ENCODE measurements at places on chromosomes 11 and 22.

DNA sequence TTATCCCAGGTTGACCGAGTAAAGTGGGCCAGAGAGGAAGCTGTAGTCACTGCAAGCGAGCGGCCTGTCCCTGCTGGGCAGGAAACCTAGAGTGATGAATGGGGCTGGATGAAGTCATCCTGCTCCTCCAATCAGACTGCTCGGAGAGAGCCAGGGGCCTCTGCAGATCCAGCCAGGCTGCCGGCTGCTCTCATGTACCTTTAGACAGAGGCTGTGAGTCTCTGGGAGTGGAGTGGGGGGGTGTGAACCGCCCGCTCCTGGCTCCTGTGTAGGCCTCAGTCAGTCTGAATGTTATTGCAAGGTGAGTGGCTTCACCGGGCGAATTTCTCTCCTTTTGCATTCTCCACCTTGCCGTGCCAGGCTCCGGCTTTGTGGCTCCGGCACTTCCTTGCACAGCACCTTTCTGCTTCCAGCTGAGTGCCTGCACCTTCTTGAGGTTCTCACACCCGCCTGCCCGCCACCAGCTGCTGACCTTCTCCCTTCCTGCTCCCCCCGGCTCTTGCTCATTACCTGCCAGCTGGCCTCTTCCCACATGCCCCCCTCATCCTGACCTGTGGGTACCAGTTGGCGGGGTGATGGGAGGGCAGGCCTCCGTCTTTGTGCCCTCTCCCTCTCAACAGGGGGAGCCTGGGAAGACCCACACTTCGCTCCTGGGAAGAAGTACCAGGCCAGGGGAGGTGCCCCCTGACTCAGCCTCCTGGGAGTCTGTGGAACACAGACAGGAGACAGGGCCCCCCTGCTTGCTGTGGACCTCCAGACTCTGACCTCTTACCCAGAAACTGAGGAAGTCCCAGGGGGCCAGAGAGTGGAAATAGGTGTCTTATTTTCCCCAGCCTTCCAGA is 79.9 kb downstream of the GRAMD1B start:
- DNase-seq = peak; percentile 32

GRCh38 chr11:112627588-112628045 is 333.6 kb upstream of the NCAM1 start:
- no peak for DNase-seq

DNA sequence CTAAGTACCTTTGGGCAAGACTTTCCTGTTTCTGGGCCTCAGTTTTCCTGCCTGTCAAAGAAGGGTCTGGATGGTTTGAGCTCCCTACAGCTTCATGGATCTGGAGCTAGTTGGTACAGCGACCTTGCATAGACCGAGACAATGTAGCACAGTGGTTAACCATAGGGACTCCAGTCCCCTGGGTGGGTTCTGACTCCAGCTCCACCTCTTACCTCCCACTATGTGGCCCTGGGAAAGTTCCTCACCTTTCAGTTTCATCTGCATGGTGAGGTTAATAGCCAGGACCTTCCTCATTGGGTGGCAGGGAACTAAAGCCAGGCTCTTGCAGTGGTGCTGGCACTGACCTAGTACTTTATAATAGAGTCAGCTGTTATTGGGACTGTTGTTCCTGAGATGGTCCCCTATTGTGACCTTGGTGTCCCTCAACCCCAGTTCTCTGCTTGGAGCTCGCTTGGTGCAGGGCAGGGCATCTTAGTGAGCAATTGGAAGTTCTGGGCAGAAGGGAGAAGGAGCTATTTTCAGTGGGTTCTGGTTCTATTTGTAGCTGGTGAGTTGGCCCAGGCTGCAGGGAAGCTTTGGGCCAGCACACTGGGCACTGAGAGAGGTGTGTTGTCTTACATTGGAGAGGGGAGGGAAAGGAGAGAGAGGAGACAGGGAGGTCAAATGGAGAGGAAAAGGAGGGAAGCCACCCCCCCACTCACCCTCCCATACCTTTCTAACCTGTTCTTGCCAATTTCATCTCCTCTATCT is 10.7 kb upstream of the MTMR3 start:
- no peak for DNase-seq

DNA sequence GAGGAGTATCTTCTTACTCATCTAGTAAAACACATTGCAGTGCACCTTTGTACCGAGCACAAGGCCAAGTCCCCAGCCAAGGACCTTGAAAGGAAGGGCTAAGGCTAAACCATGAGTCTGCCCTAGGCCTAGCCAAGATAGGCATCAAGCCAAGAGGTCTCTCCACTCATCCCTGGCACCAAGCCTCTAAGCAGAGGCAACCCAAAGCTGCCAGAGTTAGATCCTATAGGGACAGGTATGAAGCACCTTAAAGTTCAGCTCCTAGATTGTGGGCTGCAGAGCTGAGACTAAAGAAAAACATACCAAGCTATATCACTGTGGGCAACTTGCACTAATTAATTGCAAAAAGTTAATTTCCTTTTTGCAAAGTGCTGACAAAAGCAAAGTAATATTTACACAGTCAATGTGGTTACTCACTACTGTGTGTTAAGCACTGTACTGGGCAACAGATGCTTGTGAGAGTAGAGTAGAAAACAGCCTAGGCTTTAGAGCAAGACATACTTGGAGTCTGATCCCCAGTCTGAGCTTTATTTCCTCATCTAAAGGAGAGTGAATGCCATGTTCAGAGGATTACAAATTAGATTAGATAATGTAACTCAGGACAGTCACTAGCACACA is 7.2 kb downstream of the COA4 start:
- DNase-seq = no peak

DNA sequence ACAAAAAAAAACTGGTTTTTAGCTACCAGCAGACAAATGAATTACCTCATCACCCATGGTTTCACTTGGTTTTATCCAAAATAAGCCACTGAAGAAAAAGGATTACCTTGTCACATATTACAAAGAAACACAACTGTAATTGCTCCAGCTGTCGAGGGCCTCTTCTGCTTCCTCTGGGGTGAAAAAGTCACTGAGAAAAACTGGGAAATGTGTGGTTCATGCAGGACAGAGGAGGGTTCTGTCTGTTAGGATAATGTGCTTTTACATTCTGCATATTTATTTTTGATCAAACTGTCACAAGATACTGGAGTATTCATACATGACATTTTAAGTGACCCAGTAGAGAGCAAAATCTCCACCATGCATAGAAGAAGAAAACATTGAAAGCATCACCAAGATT is 211.7 kb downstream of the NAV2 start:
- no peak for DNase-seq

- no peak for DNase-seq
Measured at GRCh38 chr22:46122511-46122971, 27.8 kb upstream of the PPARA start.

- no peak for DNase-seq
Measured at GRCh38 chr22:47808886-47809620, 1046.6 kb downstream of the TBC1D22A start.

- DNase-seq = no peak
Measured at GRCh38 chr11:44645827-44646226, 80.4 kb downstream of the CD82 start.

- DNase-seq = no peak
Measured at GRCh38 chr11:28760676-28761390, 652.6 kb downstream of the METTL15 start.

GRCh38 chr11:9251311-9251710 is 13.8 kb downstream of the DENND5A start:
- DNase-seq = no peak

GRCh38 chr11:130673698-130674097 is 225.3 kb downstream of the ADAMTS15 start:
- no peak for DNase-seq

- DNase-seq = no peak
Measured at GRCh38 chr11:5923794-5924193, 18.3 kb upstream of the OR56A3 start.

DNA sequence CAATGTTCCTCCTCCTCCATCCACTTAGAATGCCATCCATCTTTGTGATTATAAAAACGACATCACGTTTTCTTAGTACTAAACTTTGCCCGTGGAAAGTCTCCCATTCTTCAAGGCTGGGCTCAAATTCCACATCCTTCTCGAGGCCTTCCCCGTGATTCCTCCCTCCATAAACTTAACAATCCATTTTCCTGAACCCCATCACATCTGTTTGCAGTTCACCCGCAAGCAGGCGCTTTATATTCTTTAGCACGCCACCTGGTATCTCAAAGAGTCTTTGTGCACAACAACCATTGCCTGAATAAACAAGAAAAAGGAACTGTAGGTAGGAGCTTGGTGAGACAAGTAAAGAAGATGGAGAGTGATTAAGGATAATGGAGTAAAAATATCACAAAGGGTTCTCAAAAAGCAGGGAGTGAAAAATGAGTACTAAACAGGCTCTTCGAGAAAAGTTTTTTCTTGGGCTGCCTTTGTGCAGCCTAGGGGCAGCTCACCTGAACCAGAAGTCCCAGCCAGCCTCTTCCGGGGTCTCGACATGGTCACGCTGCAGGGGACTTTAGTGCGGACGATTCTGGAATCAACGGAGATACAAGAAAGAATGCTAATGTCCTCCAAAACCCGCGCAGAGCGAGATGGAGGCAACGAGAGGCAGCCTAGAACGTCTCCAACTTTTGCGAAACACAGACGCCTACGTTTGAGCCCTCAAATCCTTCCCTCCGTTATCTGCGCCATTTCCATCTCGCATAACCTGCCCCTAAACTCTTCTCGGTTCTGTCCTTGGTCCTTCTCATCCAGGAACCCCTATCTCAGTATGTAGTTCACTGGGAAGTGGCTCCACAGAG is 585 bp downstream of the THYN1 start:
- DNase-seq = no peak

DNA sequence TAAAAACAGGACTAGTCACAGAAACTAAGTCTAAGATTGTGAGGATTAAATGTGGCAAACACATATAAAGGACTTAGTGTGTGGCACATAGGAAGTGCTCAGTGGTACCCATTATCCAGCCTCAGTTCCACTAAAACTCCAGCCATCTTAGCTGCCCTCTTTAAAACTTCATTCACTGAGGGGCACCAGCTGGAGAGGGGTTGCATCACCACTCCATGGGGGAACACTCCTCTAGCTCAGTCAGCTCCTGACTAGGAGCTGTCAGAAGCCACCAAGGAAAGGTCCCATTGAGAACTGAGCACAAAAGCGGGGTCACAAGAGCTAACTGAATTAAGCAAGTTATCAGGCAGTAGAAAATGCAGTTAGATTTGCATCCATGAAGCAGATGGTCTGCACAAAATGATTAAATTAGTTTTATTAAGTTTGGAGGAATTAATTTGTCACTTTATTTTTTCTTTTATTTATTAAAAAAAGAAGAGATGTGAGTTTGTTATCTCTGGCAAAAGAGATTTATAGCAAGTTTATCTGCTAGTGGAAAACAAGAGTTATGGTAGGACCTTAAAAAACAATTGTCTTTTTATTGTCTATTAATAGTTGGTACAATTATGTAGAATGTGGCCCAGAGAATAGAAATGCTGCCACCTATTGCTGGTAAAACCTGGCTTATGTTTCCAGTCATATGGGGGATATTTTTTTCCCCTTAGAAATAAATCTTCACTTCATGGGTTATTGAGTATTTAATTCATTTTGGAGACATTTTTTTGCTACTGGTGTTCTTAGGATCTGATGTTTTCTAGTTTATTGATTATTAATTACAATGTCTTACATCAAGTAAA is 95.7 kb downstream of the NAV2 start:
- DNase-seq = no peak

- no peak for DNase-seq
Measured at GRCh38 chr11:64267207-64267945, 16.0 kb downstream of the PLCB3 start.

GRCh38 chr22:43867839-43868635 is 5.7 kb upstream of the SULT4A1 start:
- DNase-seq = no peak

DNA sequence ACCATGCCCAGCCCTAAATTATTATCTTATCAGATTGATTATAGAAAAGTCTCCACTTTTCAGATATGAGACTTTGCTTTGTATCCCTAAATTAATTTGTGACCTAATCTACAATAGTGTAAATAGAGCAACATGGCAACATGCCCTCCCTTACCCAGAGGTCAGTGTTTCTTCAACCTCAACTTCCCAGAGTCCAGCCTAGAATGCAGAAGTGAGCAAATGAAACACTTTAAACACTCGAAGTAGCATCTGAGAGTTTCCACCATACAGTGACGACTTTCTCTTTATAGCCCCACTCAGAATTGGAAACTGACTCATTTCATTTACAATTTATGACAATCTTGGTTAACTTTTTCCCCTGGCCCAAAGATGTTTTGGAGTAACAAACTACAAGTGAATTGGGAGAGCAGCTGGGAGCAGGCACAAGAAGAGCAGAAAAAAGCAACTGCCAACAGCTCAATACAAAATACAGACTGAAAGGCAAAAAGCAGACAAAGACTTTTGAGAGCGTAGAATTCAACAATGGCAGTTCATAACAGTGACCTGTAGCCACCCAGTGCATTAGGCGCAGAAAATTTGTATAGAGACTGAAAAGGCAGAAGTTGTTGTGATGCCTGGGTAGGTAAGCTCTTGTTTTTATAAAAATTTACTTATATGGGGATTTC is 10.1 kb upstream of the BLID start:
- DNase-seq = no peak

Data from urinary bladder (tissue), 4 donors.